Tibial nerve (tissue), 4 donors: ENCODE measurements at places on chromosomes 12 and 14.

GRCh38 chr12:27545665-27546064, 21.7 kb downstream of the PPFIBP1 start:
- no peak for DNase-seq

GRCh38 chr14:24178399-24179178, 6.7 kb downstream of the REC8 start:
- DNase-seq: no peak

DNA sequence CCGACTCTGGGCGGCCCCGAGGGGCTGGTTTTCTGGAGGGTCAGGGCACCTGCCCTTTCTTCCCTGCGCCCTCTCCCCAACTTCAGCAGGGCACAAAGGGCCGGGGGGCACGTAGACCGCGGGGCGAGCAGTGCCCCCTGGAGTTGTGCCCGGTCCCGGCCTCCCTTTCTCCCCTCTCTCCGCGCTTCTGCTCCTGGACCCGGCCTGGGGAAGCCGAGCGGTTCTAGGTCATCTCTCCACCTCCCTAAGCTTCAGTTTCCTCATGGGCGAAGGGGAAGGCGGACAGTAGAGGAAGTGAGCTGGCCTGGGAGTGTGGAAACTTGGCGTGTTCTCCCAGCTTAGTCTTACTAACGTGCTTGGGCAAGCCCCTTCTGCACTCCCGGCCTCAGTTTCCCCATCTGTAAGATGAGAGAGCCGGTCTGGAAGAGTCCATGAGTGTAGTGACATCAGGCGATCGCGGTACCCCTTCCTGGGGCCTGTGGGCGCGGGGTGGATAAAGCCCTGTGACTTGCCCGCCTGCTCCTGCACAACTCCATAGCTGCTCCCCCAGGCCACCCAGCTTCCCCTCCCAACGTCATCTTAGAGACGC, 158.6 kb upstream of the PARP11 start:
- no peak for DNase-seq

GRCh38 chr14:89912221-89912620, 42.3 kb downstream of the EFCAB11 start:
- DNase-seq: no peak
